GF-D8 (cell line): ENCODE measurements at places on chromosomes 5 and 9.

- no peak for DNase-seq
Observed at GRCh38 chr9:96131825-96132224, 170.2 kb downstream of the HSD17B3 start.

- no peak for DNase-seq
Observed at GRCh38 chr9:89610391-89610925, 5.6 kb downstream of the GADD45G start.

DNA sequence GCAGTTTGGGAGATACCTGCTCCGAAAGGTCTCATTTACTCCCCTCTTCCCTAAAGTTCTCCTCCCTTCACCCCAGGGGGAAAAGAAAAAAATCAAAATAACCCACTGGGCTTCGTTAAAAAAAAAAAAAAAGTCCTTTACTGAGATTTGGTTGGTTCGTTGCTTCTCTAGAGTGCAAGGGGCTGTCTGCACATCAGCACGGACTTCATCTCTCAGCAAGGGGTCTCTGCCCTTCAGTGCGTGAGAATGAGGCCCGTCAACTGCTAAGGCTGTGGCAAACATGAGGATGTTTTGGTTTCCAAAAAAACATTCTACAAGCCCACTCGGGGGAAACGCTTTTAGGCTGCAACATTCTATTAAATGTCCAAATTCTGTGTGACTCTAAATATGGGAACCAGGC lies 10.0 kb downstream of the BARHL1 start:
- DNase-seq = no peak

GRCh38 chr9:21060919-21061561 lies 16.7 kb downstream of the IFNB1 start:
- peak; percentile 15 for DNase-seq

DNA sequence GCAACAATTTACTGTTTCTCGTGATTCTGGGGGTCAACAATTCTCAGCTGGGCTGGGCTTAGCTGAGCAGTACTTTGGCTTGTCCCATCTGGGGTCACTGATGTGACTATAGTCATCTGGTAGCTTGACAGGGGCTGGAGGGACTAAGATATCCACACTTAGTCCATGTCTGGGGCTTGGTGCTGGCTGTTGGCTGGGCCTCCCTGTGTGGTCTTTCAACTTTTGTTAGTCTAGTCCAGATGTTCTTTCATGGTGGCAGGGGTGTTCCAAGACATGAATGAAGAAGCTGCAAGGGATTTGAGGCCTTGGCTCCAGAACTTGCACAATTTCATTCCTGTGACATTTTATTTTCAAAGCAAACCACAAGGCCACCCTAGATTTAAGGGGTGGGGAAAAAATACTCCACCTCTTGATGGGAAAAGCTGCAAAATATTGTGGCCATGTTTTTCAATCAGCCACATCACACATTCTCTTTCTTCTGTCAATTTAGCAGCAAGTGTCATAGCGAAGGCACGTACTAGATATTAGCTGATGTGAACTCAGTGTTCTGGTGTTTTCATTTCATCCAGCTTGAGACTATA lies 59.2 kb downstream of the TSSK1B start:
- DNase-seq = no peak

- DNase-seq = no peak
Observed at GRCh38 chr5:108925073-108925472, 177.4 kb downstream of the FER start.

- no peak for DNase-seq
Observed at GRCh38 chr5:144390133-144390532, 219.5 kb downstream of the KCTD16 start.

DNA sequence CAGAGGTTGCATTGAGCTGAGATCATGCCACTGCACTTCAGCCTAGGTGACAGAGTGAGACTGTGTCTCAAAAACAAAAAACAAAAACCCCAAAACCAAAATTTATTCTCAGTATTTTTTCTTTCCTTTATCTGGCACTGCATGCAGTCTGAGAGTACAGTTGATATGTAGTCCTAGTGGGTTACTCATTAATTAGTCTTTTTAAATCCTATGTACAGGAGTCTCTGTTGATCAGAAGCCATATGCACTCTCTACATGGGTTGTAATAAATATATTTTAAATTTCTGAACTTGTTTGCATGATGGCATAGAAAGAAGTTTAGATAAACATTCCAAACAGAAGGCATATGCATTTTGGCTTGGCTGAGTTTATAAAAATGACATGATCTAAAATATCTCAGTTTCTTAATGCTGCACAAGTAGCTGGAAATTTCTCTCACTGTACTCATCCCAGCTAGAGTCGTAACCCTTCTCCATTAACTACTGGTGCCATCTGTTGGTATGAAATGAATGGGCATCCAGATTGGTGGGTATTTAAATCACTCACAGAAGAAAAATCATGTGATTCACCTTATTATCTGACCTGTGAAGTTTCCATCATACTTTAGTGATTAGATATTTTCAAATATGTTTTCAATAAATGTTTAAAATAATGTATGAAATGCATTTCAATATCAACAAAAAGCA lies 284.8 kb downstream of the CTNND2 start:
- DNase-seq = no peak

DNA sequence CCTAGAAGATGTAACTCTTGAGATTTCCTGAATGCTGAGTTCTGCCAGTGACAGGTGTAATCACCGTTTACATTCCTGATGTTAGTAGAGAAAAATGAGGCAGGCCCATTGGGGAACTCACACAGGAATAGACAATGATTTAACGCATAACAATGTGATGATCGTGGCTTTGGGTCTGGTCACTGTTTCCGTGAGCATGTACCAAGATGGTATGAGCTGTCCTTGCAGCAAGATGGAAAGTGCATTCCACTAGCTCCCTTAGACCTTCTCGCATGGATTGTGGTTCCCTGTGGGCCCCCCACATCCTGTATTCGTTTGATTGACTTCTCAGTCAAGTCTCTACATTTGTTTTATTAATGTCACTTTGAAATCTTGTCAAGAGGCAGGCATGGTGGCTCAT lies 124.0 kb upstream of the DAP start:
- no peak for DNase-seq

DNA sequence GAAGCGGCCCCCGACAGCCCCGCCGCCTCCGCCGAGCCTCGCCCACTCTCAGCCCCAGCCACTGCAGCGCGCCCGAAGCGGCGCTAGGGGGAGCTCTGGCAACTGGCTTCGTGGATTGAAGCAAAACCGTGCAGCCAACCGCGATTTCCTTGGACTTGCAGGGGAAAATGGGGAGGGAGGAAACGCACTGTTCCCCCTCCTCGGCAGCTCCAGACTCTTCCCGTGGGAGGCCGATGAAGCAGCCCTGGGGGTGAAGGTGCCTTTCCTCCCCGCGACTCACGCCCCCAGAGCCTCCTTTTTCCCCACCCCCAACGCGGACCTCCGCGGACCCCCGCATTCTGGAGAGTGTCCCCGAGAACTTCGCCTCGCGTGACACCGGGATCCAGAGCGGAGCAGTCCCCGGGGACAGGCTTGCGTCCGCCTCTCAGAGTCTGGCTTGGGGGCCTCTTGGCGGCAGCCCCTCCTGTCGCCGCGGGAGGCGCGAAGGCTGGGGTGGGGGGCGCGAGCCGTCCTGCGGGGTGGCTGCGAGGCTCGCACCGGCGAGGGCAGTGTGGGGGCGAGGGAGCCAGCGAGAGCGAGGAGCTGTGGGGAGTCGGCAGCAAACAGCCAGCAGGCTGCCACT lies 3.8 kb downstream of the IER5L start:
- peak; percentile 25 for DNase-seq

DNA sequence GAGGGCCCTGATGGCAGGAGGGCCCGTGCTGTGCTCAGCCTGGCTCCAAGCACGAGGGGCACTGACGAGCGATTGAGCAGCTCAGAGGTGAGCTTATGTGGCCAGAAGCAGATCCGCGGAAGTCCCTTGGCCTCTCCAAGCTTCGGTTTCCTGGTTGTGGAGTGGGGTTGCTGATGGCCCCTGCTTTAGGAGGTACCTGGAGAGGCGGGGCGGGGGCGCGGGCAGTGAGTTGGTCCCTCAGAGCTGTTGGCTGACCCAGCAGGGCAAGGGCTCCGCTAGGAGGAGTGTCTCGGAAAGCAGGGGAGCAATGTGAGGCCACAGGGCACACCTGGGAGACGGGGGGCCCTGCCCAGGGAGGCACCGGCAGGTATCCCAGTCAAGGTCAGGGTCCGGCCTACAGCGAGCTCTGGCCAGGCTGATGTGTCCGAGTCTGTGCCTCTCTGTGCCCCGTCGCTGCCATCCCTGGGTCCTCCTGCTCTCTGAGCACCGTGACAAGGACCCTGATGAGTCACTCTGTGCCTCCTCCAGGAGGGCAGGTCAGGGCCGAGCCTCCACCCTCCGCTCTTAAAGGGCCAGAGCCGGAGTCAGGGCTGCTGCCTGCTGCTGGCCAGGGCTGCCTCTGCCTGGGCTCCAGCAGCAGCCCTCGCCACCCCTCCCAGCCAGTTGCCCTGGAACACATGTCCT lies 14.8 kb downstream of the NCS1 start:
- DNase-seq = no peak

- no peak for DNase-seq
Observed at GRCh38 chr5:157203417-157203816, 22.8 kb downstream of the ITK start.

GRCh38 chr5:61407706-61408270 lies 75.7 kb downstream of the ZSWIM6 start:
- no peak for DNase-seq

- no peak for DNase-seq
Observed at GRCh38 chr5:111223787-111224560, at the start of gene CAMK4. Gene CAMK4 (plus strand): TSS chr5:111224384. CDS start chr5:111224484, 100 bp downstream.

- DNase-seq = no peak
Observed at GRCh38 chr5:128213340-128213739, 129.8 kb downstream of the SLC12A2 start.

DNA sequence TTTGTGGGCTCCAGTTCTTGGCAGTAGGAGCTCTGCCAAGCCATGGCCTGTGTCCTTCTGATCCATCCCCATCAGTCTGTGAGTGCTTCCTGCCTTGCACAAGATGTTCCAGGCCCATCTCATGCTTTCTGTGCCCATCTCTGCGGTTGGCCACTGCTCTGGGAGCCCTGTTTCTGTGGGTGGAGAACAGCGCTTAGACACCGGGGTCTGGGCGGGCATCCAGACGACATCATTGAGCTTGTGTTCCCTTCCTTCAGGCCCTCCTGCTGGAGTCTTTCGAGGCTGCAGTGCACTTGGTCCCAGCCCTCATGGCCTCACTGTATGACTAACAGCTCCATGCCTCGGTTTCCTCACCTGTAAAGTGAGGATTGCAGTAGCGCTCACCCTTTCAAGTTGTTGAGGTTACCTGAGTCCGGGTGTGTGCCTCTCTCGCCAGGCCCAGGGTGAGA lies 14.9 kb upstream of the CARD19 start:
- DNase-seq = no peak

GRCh38 chr9:93815135-93815534 lies 140.0 kb downstream of the BARX1 start:
- DNase-seq = no peak

GRCh38 chr9:116189683-116190082 lies 36.1 kb downstream of the PAPPA start:
- DNase-seq = no peak

GRCh38 chr9:37730256-37730655 lies 23.3 kb upstream of the TRMT10B start:
- no peak for DNase-seq

DNA sequence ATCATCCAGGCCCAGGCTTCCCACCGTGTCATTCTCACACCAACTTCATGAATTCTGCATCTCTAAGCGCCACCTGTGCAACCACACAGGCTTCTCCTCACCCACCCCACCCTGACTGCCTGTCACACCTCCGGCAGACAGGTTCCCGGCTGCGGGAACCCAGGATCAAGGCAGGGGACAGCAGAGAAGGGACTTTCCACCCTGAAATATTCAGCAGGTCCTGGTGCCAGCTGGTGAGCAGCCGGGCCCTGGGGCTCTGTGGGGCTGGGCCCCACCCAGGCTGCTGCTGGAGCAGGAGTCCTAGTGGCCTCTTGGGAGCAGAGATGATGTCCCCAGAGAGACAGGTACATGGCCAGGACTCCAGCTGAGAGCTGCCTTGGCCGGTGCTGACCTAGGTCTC lies 12.7 kb downstream of the ANXA6 start:
- DNase-seq = no peak

- no peak for DNase-seq
Observed at GRCh38 chr9:118630931-118631595, 738.2 kb downstream of the BRINP1 start.

GRCh38 chr9:99694393-99694792 lies 127.3 kb upstream of the NR4A3 start:
- DNase-seq = no peak

DNA sequence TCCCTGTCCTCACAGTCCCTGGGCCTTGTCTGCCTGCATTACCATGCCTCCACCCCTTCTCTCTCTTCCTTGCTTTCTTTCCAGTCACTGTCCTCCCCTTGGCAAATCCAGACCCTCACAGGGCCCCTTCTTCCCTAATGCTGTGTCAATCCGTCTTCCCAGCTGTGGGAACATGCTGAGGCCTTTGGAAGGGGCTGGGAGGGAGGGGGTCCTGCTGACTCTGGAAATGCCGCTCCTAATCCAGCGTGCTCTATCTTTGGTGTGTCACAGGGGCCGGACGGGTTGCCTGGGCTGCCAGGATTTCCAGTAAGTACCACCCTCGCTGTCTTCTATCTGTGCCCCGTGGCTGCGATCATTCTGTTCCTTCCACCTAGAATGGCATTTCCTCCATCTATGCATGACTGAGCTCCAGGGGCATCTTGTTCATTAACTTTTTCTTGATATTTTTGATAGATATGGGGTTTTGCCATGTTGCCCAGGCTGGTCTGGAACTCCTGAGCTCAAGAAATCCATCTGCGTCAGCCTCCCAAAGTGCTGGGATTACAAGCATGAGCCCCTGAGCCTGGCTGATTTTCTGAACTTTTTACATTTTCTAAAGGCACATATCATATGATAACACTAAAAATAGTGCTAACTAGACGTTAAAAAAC lies 64.5 kb upstream of the TGFBR1 start:
- no peak for DNase-seq

DNA sequence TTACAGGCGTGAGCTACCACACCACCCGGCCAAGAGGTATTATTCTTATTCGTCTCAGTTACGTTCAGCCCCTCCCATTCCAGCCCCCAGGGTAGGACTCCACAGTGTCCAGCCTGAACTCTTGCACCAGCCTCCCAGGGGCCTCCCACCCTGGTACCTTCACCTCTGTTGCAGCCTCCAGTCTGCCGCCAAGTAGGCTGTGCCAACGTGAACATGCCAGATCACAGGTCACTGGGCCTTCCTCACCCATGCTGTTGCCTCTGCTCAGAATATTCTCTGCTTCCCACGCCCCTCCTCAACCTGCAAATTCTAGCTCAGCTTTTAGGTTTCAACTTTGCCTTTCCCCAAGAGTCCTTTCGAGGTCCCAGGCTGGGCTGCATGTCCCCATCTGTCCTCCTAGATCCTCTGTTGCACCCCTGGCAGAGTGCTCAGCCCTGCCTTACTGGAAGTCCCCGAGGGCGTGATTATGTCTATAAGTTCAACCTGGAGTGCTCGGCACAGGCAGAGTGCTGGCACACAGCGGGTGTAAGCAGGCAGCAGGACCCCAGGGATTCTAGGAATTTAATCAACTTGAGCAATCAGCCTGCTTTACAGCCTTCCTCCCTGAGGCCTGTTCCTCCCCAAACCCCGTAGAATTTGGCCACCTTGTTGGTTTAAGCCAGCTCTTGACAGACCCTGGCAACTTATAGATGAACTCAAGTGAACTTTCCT lies 13.1 kb upstream of the STXBP1 start:
- DNase-seq = peak; percentile 71
